Endodermal cell (in vitro differentiated cells): ENCODE measurements at places on chromosomes 1 and 21.

DNA sequence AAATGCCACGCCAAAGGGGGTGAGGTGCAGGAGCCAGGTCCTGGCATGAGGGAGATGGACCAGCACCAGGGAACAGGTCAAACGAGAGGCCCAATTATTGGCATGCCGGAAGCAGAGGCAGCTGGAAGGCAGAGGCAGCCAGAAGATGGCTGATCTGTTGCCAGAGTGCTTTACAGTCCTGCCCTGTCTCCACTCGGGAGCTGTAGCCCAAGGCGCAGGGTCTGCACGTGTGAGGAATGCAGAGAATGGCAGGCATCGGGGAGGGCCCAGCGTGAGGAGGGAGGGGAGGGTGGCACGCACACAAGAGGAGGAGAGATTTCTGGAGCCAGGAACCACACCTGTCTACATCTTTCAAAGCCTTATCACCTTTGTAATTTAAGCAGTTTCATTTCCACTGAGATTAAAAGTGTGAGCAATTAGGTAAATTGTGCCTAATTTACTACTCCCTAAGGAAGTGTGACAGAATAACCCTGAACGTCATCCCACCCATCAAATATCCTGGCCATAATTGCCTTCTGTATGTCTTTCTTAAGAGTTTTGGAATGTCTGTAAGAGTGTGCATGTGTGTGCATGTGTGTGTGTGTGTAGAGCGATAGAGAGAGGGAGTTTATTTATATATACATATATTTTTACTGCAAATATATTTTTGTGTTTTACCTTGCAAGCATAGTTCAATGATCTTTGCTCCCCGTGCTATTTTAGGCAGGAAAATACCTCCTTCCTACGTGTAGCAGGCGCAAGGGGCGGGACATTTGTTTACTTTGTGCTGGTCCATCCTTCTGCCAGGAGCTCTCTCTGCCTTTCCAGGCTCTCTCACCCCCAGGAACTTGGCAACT is 125.5 kb upstream of the SERBP1 start:
- peak; percentile 68 for DNase-seq

GRCh38 chr1:14413819-14414490 is 184.5 kb upstream of the KAZN start:
- peak; percentile 5 for DNase-seq

DNA sequence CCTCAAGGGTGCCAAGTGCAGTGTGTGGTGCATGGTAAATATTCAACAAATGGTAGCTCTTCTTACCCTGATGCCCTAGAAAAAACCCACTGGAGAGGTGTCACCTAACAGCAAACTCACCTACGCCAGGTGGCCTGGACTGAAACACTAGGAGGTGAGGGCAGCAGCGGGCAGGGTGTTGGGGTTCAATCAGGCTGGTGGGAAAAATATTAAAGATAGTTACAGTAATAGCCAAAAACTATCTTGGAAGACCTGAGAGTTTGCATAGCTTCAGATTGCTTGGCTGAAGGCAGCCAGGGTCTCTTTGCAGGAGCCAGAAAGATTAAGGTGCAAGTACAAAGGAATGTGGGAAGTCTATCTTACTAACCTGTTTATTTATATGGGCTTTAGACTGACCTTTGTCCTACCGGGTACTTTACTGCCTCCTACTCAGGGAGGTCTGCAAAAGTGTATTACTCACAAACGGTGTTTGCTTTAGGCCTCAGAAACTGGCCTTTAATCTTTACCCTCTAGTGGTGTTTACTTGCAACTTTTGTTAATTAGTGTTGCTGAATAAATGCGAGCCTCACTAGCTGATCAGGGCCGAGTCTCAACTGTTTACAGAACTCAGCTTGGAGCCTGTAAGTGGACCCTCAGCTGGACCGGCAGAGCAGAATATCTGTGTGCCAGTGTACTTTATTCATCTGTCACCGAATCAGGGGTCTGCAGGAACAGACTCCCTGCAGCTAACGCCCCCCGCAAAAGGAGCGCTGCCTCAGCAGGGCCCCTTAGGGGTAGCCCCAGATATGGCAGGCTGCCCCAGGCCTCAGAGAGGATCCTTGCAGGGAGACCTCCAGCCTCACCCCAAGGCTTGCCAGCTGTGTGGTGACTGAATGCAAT is 63.9 kb downstream of the SYF2 start:
- DNase-seq = peak; percentile 69

GRCh38 chr1:94160811-94161210 is 39.9 kb upstream of the ABCA4 start:
- DNase-seq = no peak

- DNase-seq = peak; percentile 46
These were observed 1.0 kb downstream of the BEST4 start for GRCh38 chr1:44786841-44787426.

- no peak for DNase-seq
These were observed 11.0 kb downstream of the NUDC start for GRCh38 chr1:26932531-26932930.

GRCh38 chr1:232439011-232439410 is 190.9 kb downstream of the SIPA1L2 start:
- DNase-seq = no peak

GRCh38 chr21:29304597-29304996 is 5.9 kb downstream of the BACH1 start:
- DNase-seq = no peak

DNA sequence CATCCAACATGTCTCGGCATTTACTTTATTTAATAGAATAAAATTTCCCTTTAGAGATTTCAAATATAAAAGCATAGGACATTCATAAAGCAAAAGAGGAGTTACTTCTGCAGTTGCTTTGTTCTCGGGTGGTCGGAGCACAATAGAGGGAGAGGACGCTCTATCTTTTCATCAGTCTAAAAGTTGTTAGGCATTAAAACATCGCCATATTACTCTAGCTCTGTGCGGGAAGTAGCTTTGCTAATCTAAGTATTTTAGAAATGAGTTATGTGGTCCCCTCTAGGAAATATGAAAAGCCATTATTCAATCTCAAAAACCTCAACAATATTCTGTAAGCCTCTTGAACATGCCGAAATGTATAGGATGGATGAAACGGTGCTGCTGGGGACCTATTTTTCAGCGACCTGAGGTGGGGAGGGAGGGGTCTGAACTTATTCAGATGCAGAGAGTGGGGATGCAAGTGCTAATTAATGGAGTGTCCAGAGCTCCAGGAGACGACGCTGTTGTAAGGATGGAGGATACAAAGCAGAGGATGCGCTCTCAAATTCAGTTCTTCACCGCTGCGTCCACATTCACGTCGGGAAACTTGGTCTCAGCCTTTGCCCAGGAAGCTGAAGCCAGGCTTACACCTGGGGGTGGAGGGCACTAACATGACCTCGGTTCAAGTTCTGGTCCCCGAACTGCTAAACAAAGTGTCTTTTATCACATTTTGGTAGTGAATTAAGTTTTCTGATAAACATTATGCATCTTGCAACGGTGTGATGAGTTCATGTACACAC is 6.3 kb downstream of the CDKN2C start:
- DNase-seq = peak; percentile 53

- no peak for DNase-seq
These were observed 19.1 kb upstream of the AZIN2 start for GRCh38 chr1:33061834-33062233.

GRCh38 chr1:169363046-169363730 is 4.4 kb downstream of the NME7 start:
- no peak for DNase-seq
